ENCODE measurements at places on chromosomes 1 and 21. TPM values are rescaled to one million over a fixed set of nuclear protein-coding genes. Genes with fewer than 3 reads are reported as not detected.

KRTAP10-3 gene
- total RNA-seq = not detected

RLF gene
- total RNA-seq = 12.4 TPM

NGF gene
- total RNA-seq = 1.1 TPM

FAM177B gene
- 0.51 TPM for total RNA-seq

RXRG gene
- total RNA-seq = 0.14 TPM

LMX1A gene
- 0.28 TPM for total RNA-seq

ACP6 gene
- total RNA-seq = 22.0 TPM

FCRL5 gene
- total RNA-seq = not detected
